ENCODE measurements at places on chromosomes 16 and 17. TPM values are rescaled to one million over a fixed set of nuclear protein-coding genes. Genes with fewer than 3 reads are reported as not detected.

DNA sequence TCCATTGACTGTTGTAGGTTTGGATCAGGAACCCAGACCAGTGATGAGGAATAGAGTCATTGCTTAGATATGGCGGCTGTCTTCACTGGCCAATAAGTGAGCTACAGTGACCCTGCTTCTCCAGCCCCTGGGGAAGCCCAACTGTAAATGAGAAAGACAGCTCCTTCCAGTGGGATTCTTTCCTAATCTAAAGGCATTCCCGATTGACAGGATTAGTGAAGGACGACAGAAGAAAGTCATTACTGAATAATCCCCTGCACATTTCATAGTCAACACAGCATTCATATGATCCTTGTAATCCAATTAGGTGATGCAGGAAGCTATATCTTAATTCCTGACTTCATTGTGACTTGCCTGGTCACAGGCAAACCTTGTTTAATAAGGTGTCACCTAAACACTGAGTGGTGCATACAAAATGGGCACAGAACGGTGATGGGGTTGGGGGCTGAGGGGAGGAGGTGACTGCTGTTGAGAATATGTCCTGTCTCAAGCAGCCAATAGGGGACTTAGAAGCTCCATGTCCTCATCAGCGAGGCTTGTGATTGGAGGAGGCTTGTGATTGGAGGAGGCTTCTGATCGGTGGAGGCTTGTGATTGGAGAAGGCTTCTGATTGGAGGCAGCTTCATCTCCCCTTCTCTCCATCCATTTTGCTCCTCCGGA is 242.6 kb downstream of the XYLT1 start:
- no peak for DNase-seq

- no peak for DNase-seq
Observed at GRCh38 chr16:77882358-77882757, 94.0 kb downstream of the VAT1L start.

GRCh38 chr17:49021095-49021767 is 24.0 kb downstream of the IGF2BP1 start:
- no peak for DNase-seq

GRCh38 chr16:22075043-22075757 is 17.1 kb upstream of the VWA3A start:
- DNase-seq, result peak; percentile 30

Gene KRT20
- 0.18 TPM for total RNA-seq

Gene TNFRSF17
- not detected for total RNA-seq

GRCh38 chr17:72723711-72724110 is 368.8 kb downstream of the SLC39A11 start:
- DNase-seq, result no peak

GRCh38 chr16:5903153-5903552 is 805.6 kb upstream of the EEF2KMT start:
- DNase-seq, result no peak

GRCh38 chr16:49049191-49049590 is 232.4 kb downstream of the CBLN1 start:
- DNase-seq, result no peak

DNA sequence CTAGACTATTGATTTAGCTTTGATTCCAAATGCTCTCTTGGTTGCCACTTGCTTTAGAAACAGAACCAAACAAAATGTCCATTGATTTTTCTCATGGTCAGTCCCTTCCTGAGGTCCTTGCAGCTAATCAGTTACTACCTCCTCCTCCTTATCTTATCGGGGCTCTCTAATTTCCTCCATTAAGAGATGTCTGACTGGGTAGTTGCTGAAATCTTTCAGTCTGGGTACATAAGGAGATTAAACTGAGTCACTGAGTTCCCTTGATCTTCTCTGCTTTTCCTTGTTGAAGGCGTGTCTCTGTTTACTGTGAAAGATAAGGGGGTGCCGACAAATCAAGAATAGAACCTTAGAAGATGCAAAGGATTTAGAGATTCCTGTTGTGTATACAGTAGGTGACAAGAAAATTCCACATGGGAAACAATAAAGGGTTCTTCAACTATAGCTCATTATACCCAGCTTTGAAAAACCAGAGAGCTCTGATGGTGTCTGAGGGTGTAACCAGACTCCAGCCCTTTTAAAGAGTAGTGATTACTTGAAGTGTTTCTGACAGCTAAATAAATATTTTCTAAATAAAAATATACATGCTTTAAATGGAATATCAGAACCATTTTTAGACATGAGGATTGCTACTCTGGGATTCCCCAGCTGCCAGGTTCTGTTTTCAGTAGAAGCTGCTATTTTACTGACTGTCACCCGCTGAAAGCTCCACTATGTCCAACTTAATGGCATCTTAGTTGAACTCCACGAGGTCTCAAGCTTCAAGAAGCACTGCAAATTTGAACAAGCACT is 791.3 kb upstream of the SOX9 start:
- no peak for DNase-seq

Gene KRT14
- total RNA-seq, result not detected

- no peak for DNase-seq
Observed at GRCh38 chr16:26505496-26505895, 561.2 kb upstream of the C16orf82 start.

- DNase-seq, result no peak
Observed at GRCh38 chr17:31283841-31284240, 13.2 kb downstream of the OMG start.
